Stimulated activated CD8-positive, alpha-beta memory T cell treated with anti-CD3 and anti-CD28 coated beads, Interleukin-15, amount 100 ng/mL, for 24 hours (primary cell): ENCODE measurements at places on chromosomes 5 and 9.

GRCh38 chr5:109878887-109879286 lies 189.2 kb downstream of the MAN2A1 start:
- no peak for DNase-seq

GRCh38 chr5:3601911-3602782 lies 6.5 kb downstream of the IRX1 start:
- no peak for DNase-seq

- no peak for DNase-seq
These were observed 59.3 kb upstream of the RIOK2 start for GRCh38 chr5:97242341-97242740.

GRCh38 chr5:161925960-161926359 lies 78.0 kb downstream of the GABRA1 start:
- DNase-seq: no peak

DNA sequence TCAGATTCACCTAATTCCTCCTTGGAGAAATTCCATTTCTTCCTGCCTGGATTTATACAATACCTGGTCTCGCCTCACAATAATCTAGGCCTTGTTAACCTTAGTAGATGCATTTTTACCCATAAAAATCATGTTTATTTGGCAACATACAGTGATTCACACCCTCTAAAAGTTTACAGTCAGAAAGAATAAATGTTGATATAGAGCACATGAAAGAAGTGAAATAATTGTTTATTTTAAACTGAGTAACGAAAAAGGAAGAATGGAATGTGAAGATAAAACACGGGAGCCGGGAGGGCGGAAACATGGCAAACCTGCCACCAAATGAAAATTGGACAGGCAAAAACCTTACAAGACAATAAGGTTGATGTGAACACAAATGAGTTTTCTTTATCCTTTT lies 28.9 kb upstream of the KCNN2 start:
- no peak for DNase-seq

DNA sequence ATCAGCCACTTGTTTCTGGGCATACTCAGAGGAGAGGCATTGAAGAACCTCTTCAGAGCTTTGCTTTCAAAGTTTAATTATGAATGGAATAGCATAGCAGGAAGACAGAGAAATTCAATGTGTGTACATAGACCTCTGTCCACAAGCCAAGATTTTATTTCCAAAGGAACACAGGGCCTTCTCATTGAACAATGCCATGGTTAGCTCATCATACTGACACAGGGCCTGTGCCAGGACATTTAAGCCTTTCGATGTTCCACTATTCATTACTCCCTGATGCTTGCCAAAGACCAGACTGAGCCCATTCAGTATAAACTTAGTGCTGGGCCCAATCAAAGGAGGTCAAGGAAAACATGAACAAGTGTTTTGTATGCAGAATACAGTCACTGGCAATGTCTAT lies 280.8 kb downstream of the FBXL17 start:
- no peak for DNase-seq

GRCh38 chr9:6926436-6926835 lies 168.7 kb downstream of the KDM4C start:
- no peak for DNase-seq

DNA sequence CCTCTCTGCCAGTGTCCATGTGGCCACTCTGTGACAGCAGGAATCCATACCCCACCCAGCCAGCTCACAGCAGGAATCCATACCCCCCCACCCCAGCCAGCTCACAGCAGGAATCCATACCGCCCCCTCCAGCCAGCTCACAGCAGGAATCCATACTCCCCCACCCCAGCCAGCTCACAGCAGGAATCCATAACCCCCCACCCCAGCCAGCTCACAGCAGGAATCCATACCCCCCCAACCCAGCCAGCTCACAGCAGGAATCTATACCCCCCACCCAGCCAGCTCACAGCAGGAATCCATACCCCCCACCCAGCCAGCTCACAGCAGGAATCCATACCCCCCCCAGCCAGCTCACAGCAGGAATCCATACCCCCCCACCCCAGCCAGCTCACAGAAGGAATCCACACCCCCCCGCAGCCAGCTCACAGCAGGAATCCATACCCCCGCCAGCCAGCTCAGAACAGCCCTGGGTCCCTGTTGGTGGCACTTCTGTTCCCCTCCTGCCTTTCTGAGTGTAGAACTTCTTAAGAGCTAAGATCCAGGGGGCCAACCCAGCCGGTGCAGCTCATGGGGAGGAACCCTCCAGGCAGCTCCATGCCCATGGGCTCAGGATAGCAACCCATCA lies 8.4 kb upstream of the RXRA start:
- no peak for DNase-seq

DNA sequence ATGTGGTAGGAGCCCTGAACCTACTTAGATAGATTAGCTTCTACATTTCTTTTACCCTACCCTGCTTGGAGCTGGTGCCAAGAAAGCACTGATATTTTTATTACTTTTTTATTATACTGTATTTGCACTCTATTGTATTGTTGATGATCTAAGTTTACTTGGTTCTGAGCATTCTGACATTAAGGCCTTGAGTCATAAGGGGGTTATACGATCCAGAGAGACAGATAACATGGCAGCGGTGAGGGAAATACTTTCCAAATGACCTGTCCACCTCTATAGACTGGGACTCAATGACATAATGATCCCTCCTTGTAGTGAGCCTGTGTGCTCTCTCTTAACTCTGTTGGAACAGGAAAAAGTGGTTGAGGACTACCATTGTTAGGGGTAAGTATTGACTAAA lies 176.3 kb downstream of the MAN2A1 start:
- DNase-seq: no peak

GRCh38 chr5:79702606-79703380 lies 13.2 kb downstream of the CMYA5 start:
- no peak for DNase-seq

DNA sequence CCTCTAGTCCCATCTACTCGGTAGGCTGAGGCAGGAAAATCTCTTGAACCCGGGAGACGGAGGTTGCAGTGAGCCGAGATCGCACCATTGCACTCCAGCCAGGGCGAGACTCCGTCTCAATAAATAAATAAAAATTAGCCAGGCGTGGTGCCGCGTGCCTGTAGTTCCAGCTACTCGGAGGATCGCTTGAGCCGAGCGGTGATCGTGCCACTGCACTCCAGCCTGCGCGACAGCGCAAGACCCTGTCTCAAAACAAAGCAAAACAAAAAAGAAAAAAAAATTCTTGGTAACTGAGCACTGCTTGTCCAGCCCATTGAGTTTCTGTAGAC lies 710 bp upstream of the WDR55 start:
- no peak for DNase-seq

DNA sequence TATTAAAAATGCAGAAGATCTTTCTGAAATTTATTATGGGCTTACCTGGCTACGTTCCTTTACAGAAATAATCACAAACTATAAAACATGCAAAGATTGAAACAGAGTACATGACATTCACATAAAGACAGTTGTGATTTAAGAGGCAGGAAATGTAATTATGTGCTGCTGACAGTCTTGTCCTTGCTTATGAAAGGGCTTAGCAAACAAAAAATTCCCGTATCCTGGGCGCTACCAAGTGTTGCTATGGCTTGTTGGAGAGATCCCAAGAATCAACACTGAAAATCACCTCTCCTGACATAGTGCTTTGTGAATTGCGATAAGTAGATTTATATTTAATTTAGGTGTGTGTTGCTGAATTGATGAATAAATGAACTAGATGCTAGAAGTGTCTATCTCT lies 352.5 kb upstream of the C9orf72 start:
- DNase-seq: no peak

DNA sequence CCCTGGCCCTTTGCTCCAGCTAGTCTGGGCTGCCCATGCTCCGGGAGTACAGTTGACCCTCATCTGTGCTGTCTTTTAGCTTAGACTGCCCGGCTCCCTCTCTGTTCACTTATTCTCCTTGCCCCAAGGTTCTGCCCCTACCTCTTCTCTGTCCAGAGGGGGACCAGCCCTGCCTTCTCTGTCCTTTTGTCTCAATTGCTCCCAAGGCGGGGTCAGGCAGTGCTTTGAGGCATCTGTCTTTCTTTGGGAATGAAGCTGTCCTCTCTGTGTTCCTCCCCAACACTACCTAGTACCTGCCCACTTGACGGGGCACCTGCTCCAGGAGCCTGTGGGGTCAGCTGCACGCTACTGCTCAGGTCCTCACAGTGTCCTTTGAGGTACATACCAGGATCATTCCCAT lies 59.3 kb downstream of the PSD2 start:
- DNase-seq: no peak

DNA sequence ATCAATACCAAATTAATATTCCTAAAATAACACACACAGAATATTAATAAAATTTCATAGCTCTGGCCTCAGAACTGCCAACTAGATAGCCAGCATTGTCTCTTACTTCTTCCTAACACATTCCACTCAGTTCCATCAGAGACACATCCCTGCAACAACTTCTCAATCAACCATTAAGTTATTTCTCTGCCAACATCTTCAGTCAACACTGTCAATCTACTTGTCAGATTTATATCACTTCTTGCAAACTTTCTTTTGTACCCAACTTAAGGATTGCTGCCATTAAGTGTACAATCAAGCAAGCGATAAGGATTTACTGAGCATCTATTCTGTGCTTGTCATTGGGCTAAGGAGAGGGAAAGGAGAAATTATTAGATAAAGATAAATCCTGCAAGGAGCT lies 50.8 kb downstream of the PLCXD3 start:
- DNase-seq: no peak

GRCh38 chr9:109619310-109619709 lies 121.2 kb upstream of the PTPN3 start:
- DNase-seq: no peak

GRCh38 chr5:128083811-128084227 lies 253 bp downstream of the SLC12A2 start:
- no peak for DNase-seq

GRCh38 chr9:3887786-3888496 lies 362.1 kb upstream of the RFX3 start:
- DNase-seq: no peak
